Stimulated activated CD4-positive, alpha-beta T cell treated with anti-CD3 and anti-CD28 coated beads, TNF-alpha, amount 100 ng/mL, for 4 hours (primary cell): ENCODE measurements at places on chromosomes 13 and 19.

GRCh38 chr19:35663981-35664380, 2.3 kb upstream of the UPK1A start:
- DNase-seq: no peak

GRCh38 chr13:41017159-41017558, 2.0 kb downstream of the ELF1 start:
- no peak for DNase-seq

GRCh38 chr19:29714371-29714952, 599 bp downstream of the C19orf12 start:
- DNase-seq: peak; percentile 36

GRCh38 chr13:76216729-76217128, 580.6 kb downstream of the LMO7 start:
- no peak for DNase-seq

DNA sequence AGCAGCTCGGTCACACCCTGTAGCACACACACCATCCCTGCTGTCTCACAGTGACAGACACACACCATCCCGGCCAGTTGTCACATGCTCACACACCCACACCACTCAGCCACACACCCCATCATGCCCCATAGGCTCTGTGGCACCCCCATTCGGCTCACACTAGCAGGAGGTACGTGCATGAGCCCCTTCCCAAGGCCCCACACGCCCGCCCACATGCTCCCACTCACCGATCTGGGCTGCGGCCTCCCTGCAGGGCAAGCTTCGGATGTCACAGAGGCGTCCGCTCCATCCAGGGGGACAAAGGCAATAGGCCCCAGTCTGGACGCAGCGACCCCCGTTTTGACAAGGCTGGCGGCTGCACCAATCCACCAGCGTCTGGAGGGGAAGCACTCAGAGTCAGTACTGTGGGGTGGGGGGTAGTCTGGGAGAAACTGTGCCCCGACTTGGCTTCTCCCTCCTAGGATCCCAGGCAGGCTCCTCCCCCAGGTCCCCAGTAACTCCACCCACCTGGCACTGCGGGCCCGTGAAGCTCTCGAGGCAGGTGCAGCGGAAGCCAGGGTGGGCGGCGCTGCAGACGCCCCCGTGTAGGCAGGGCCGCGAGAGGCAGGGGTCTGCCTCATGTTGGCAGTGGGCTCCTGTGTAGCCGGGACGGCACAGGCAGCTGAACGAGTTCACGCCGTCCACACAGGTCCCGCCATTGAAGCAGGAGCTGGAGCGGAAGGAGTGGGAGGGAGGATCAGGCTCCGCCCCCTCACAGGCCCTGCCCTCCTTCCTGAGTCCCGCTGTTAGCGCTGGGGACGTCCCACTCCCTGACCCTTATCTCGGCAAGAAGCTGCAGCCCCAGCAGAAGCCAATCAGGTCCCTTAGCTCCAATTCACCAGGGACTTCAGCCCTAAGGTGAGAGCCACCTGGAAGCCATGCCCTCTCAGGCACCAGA, 20.1 kb downstream of the NOTCH3 start:
- no peak for DNase-seq

DNA sequence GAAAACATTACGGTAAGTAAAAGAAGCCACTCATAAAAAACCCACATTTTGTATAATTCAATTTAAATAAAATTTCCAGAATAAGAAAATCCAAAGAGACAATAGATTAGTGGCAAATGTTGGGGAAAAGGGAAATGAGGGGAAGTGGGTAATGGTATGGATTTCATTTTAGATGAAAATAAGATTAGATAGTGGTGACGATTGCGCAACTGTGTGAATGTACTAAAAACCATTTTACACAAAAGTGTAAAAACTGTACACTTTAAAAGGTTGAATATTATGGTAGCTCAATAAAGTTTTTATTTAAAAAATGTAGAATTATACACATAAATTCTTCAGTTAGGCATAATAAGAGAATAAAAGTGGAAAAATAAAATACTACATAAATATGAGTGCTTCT, 3.7 kb downstream of the MBD3L1 start:
- no peak for DNase-seq
